CD4-positive, alpha-beta T cell (primary cell): ENCODE measurements at places on chromosomes 16 and 17.
A peak's percentile ranks its signal among the peaks of the same experiment; 100 is the strongest.

DNA sequence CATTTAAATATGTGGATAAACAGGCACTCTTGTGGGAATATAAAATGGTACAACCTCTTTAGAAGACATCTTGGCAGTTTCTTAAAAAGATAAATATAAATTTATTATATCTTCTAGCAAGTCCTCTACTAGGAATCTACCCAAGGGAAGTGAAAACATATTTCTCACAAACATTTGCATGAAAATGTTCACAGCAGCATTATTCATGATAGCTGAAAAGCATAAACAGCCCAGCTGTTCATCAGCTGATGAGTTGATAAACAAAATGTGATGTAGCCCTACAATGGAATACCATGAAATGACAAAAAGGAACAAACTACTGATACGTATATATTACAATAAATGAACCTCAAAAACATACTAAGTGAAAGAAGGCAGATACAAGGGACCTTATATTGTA lies 12.0 kb downstream of the DGKE start:
- no peak for DNase-seq

DNA sequence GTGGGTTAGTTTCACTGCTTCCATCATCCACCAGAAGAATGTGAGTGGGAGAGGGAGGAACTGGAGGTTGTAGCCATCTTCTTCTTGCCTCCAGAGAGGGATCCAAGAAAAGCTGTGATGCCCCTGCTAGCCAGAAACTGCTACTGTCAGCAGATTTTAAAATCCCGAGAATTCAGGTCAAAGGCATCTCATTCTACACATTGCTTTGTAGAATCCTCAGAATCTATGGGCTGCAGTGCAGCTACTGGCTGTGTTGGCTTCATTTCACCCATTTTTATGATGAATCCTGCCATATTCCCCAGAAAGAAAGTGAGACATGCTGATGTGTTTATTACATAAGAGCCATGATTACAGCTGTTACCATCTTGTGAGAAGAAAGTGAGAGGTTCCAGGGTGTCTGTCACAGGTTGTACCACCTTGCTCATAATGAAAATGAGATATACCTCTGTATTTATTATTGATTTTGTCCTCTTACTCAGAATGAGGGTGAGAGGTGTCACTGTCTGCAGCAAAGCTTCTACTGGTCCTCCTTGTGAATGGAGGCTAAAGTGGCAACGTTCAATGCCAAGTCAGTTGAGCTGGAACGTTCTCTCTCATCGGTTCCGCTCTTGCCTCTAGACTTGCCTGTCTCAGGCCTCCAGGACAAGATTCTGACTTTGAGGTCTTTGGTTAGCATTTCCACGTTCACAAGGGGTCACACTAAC lies 50.1 kb upstream of the MYH10 start:
- no peak for DNase-seq

GRCh38 chr16:84614073-84614459 lies 3.8 kb downstream of the COTL1 start:
- DNase-seq = no peak

DNA sequence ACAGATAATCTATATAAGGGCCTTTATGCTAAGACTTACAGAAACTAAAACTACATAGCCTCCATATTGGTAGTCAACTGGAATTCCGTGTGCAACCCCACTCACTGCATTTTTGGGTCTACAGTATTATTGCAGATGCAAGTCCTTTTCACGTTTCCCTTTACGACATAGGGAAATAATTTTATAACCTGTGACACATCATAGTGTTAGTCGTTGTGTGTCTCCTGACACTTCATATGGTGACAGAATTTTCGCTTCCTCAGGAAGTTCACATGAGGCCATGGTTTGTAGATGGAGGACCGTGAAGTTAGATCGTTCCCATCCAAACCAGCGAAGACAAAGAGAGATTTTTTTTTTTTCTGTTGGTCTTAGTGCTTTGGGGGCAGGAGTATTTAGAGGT lies 15.7 kb upstream of the MRC2 start:
- DNase-seq = no peak

DNA sequence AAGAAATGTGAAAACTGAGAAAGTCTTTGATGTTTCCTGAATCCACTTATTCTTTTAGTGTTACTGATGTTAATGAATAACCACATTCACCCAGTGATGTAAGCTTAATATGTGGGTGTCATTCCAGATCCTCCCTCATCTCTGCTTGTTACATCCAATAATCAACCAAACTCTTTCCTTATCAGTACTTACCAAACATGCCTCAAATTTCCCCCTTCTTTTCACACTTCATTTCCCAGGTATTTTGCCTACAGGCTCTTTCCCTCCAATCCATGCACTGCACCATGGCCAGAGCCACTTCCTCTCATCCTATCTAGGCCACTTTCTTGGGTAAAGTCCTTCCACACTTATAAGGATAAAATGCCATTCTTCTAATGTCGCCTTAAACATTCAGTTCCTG lies 451.5 kb downstream of the NPIPA7 start:
- no peak for DNase-seq

DNA sequence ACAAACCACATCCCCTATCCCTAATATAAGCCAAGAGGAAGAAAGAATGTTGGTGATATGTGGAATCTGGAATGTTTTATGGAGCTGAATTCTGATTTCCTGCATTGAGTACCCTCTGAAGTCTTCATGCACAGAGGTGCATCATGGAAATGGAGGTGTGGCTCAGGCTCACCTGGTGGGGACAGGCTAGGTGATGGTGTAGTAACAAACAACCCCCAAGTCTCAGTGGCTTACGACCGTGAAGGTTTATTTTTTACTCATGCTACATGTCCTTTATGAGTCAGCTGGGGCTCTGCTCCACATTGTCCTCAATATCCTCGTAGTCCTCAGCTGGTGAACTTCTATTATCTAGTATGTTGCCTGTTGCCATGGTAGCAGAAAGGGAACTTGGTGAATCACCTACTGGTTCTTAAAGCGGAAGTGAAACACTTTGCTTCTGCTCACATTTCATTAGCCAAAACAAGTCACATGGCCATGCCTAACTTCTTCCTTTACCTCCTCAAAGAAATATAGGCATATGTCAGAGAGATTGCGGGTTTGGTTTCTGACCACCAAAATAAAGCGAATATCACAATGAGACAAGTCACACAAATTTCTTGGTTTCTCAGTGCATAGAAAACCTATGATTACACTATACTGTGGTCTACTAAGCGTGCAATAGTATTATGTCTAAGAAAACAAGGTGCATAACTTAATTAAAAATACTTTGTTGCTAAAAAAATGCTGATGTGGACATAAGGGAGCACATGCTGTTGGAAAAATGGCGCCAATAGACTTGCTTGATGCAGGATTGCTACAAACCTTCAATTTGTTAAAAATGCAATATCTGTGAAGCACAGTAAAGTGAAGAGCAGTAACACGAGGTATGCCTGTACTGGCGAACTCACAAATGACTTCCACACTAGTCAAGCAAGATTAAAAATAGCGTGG lies at the start of gene PMFBP1:
Gene PMFBP1 (minus strand): TSS at position 51 of the 930 bp plus-strand sequence. CDS start 947 bp downstream, outside the sequence.
- no peak for DNase-seq

- no peak for DNase-seq
Measured at GRCh38 chr16:78504401-78504851, 405.0 kb downstream of the WWOX start.

DNA sequence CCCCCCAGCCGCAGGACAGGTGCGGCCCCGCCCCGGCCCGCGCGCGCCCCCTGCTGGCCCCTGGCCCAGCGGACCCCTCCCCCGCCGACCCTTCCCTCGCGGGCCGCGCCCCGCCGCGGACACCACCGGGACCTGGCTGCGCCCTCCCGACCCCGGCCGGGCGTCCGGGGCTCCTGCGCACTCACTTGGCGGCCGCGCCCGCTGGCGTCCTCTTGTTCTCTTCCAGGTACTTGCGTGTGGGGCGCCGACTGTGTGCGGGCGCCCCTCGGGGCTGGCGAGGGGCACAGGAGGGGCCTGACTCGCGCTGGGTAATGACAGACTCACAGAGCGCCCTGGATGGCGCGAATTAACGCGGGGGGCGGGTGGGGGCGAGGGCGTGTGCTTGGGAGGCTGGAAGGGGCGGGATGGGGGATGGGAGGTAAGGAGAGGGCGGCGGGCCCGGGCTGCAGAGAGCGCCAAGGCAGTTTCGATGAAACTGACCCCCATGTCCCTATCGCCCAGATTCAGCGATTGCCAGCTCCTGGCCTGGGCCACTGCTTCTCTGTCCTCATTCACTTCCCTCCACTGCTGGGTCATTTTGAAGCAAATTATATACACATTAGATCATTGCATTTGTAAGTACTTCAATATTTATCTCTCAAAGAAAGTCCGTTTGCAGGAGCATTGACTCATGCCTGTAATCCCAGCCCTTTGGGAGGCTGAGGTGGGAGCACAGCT lies 445 bp upstream of the DBNDD1 start:
- DNase-seq = peak; percentile 59

DNA sequence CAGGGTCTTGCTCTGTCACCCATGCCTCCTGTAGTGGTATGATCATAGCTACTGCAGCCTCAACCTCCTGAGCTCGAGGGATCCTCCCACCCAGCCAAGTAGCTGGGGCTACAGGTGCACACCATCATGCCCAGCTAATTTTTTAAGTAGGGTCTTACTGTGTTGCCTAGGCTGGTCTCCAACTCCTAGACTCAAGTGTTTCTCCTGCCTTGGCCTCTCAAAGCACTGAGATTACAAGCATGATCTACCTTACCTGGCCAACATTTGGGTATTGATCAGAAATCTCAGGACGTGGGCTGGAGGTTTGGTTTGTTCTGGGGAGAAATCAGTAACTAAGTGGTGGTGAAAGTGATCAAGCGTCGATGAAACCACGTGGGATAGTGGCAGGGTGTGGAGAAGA lies 4.1 kb downstream of the CHD9 start:
- DNase-seq = no peak

DNA sequence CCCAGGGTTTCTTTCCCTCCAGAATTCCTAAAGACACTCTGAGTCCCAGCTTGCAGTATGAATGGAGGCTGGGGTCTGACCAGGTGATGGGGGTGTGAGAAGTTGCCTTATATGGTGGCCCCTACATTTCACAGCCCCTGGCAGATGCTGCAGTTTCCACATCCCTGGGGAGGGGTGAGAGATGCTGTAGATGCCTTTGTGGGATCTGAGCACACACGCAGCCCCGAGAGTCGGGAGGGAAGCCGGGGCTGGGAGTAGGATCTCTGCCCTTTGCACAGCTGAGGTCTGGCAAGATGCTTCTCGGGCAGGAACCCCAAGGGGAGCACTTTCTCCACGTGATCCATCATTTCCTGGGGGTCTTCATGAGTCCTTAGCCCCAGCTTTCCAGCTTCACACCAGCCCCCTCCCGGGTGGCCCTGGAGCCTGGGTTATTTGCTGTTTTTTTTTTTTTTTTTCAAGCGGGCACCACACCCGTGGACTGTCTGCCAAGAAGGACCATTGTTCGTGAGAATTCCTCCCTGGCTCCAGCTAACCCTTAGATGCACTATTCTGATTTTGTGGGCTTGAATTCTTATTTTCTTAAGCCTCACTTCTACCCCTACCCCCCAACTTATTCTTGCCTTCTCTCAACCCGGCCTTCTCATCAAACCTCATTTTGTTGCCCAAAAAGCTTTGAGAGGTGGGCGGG lies 50.6 kb downstream of the NTN1 start:
- DNase-seq = no peak

DNA sequence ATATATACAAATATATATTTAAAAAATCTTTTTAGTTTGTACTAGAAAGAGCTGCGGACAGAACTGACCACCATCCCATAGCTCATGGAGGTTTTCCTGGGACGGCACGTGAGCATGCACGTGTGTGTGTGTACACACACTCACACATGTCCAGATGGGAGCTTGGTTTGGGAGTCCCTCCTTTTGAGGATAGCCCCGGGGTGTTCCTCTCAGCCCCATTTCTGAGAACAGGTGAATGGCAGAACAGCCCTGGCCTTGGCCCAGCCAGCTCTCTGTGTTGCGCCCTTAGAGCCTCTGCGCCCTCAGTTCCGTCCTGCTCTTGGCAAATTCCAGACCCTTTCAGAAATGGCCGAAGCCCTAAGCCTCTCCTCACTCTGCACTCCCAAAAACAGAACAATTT lies 70.1 kb downstream of the AMFR start:
- DNase-seq = no peak

DNA sequence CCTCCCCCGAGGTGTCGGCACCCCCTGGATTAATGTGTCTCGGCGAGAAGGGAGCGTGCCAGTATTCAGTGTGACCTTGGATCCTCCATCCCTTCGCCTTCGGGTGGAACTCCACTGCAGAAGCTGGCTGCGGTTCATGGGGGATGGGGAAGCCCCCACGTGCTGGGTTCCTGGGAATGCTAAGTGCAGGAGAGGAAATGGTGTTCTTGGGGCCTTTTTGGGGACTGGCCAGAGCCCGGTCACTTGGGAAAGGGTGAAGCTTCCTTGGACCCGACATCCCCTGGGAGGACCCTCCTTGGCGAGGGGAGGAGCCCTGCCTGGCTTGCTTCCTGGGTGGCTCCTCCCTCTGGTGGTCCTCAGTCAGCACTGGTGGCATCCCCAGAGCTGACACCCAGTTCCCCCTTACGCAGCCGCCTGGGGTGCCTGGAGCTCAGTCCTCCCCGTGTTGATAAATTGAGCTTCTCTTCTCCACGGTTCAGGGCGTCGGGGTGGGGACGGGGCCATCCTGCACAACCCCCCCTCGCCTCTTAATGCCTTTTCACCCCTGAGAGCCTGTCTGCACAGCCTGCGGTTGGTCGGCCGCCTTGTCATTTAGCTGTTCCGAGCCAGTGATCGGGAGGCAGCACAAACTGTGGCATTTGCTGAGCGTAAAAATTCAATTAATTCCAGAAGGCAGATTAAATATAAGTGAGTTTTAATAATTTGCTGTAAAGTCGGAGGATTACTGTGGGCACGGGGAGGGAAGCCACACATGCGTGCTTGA lies 30.7 kb upstream of the GSE1 start:
- no peak for DNase-seq

DNA sequence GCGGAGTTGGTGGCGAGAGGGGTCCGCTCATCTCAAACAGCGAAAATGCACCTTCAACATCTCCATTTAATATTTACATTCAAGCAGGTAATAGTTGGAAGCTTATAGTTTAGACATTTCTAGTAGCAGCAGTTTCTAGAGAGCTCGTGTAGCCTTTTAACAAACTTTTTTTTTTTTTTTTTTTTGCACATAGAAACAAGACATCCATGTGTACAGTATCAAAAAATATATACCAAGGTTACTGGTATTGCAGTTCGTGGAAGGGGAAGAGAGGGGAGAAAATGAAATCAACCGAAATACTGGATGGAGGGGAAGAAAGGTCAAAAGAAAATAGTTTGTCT lies 6.2 kb downstream of the CBX4 start:
- no peak for DNase-seq

GRCh38 chr16:89315791-89316581 lies 98.5 kb downstream of the ZNF778 start:
- peak; percentile 67 for DNase-seq

- no peak for DNase-seq
Measured at GRCh38 chr17:59914274-59914854, 21.4 kb downstream of the RPS6KB1 start.

DNA sequence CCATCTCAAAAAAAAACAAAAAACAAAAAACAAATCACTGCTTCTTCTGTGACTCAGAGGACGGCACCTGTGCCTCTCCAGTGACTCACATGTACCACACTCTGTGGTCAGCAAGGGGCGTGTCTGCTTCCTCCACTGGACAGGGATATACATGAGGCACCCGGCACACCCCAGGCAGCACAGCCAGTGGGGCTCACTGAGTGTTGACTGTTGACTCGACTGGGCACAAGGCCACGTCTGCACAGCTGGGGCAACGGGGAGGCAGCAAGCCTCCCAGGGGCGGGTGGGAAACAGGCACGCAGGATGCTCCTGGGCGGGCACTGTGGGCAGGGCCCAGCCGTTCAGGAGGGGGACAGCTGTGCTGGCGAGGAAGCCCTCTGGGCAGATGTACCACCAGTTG lies 64.1 kb downstream of the TIMM22 start:
- DNase-seq = no peak

GRCh38 chr17:44444735-44445105 lies 55.3 kb upstream of the ITGA2B start:
- no peak for DNase-seq
